Fibroblast of the aortic adventitia (primary cell): ENCODE measurements at places on chromosomes 16 and 17. TPM values are rescaled to one million over a fixed set of nuclear protein-coding genes. Genes with fewer than 3 reads are reported as not detected.

GAST gene
- not detected in 2 replicates for total RNA-seq

C17orf107 gene
- 3.8 and 4.5 TPM in 2 replicates for total RNA-seq

GRCh38 chr16:30185683-30186421 is 2.5 kb downstream of the CORO1A start:
- no peak for DNase-seq

GRCh38 chr16:70576431-70577255 is 53.0 kb downstream of the SF3B3 start:
- peak; percentile 61 for DNase-seq

EXOC3L1 gene
- 0.98 TPM in 1 of 2 replicates, not detected in the other for total RNA-seq

KRTAP4-6 gene
- total RNA-seq = not detected in 2 replicates

GRCh38 chr16:68451676-68452075 is 3.4 kb upstream of the SMPD3 start:
- no peak for DNase-seq

DNA sequence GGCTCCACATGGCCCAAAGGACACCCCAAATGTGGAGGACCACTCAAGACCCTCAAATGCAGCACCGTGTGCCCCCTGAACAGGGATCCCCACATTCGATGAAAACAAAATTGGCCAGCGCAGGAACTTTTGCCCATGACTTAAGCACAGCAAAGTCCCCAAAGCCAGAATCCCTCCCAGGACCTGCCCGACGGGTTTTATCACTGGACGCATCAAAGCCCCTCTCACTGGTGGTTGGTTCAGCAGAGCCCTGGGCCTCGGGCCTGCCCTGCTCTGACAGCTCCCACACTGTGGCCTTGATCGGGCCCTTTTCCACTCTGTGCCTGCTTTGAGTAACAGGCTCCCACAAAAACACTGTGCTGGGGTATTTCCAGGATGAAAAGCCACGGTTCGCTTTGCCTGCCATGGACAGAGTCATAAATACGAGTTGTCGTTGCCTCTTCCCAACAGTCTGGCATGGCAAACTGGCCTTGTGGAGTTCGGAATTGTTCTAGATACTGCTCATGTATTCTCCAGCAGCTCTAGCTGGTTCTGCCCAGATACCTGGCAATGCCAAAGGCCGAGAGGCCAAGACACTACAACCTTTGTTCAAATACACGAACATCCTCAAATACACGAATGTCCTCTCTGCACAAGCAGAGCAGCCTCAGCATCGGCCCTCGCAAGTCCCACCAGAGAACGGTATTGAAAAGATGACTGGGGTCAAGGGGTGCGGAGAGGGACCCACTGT is 46.4 kb downstream of the TBC1D16 start:
- DNase-seq = no peak

GRCh38 chr17:80455336-80455710 is 21.1 kb downstream of the NPTX1 start:
- no peak for DNase-seq

- no peak for DNase-seq
These were observed 1.0 kb downstream of the CPPED1 start for GRCh38 chr16:12802661-12803060.

MXRA7 gene
- total RNA-seq = 166 and 287 TPM in 2 replicates

TMEM238L gene
- not detected in 2 replicates for total RNA-seq

DNA sequence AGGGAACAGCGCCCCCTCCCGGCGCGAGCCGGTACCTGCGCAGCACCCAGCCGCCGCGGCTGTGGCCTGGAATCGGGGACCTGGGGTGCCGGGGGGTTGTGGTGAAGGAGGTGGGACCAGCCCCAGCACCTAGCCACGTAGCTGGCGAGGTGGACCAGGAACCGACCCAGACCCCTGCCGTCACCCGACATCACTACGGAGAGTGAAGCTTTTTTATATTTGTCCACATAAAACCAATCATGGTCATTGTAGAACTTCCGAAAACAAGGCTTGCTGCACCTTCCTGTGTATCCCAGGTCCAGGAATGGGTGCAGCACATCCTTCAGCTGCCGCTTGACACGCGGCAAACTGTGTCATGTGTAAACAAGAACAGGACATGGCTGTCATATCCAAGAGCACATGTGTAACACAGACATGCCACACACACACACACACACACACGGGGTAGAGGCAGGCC is 1.3 kb downstream of the HBQ1 start:
- no peak for DNase-seq

DNA sequence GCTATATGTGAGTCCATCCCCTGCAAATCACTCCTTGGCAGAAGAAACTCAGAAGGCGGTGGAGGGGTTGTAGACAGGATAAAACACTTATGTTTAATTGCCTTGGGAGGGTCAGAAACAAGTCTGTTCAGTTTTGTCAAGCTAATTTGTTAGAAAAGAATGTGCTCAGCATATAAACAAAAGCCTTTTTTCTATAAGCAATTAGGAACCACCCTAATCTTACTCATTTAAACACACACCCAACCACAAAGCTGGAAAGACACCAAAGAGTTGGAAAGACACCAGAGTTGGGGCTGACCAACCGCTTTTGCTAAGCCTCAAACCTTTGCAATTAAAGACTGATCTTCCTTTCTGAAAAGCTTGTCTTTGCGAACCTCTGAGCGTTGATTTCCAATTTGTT is 439.2 kb upstream of the ERCC4 start:
- DNase-seq = no peak

FAM20A gene
- total RNA-seq = 10.5 and 37.0 TPM in 2 replicates

DNASE1L2 gene
- 0.16 and 0.63 TPM in 2 replicates for total RNA-seq

VPS9D1 gene
- 8.6 and 11.3 TPM in 2 replicates for total RNA-seq

DNA sequence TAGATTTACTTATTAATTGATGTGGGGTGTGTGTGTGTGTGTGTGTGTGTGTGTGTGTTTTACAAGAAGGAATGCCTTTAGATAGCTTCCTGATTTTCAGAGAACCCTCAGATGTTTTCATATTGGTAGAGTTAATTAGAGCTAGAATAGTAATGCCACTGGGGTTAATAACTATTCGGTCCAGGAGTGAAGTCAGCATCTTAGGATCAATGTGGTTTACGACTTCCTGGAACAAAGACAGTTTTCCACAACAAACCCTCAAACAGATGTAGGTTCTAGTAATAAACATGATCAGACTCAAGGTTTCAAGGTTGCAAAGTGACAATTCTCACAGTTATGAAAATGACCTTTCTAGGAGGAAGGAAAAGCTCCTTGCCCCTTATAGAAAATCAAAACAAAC is 12.2 kb upstream of the SLC52A1 start:
- DNase-seq = no peak

DLX3 gene
- total RNA-seq = not detected in 2 replicates

DNA sequence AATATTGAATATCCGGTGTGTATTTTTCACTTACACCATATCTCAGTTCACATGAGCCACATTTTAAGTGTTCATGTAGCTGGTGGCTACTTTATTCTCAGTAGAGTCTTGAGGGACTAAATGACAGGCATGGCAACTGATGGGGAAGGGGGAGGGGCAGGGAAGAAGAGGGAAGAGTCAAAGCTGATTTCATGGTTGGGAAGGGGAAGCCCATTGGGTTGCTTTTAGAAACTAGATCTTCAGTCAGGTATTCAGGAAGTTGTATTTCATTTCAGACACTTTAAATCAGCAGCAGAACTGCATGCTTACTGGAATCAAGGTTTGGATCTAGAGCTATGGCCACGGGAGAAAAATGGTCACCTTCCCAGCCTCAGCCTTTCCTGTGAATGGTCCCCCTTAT is 2.9 kb upstream of the WIPI1 start:
- no peak for DNase-seq

BAHCC1 gene
- total RNA-seq = 11.7 and 14.3 TPM in 2 replicates

GRCh38 chr16:11036040-11036439 is 91.7 kb downstream of the CLEC16A start:
- DNase-seq = no peak

DNA sequence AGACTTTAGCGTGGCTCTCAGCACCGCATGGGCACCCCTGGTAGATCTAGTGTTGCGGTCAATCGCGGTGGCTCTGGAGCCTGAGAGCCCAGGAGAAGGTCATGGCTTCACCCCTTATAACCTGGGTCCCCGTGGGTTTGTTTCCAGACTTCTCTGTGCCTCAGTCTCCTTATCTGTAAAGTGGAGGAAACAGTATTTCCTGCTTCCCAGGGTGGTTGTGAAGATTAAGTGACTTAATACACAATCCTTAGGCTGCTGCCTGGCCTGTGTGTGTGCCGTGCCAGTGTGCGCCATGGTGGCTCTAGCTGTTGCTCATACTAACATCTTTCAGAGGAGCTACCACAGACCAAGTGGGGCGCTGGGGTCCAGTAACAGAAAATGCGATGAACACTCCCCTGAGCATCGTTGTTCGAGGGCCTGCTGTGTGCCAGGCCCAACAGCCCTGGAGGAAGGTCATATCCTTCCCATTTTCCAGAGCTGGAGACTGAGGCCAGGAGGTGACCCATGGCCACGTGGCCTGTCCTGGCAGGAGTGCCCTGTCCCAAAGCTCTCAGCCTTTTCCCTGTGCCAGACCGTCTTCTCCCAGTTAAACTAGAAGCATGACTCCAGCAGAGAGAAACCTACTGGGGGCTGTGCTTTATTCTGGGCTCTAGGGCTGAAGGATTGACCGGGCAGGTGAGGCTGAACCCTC is 70.1 kb downstream of the CMIP start:
- no peak for DNase-seq
